ENCODE measurements at places on chromosomes 7 and 10.

- DNase-seq, result no peak
These were observed 60.2 kb downstream of the CALML3 start for GRCh38 chr10:5584895-5585516.

- DNase-seq, result no peak
These were observed 30.5 kb upstream of the SFTPD start for GRCh38 chr10:79979310-79979975.

- DNase-seq, result no peak
These were observed 274.6 kb upstream of the ZNF32 start for GRCh38 chr10:43923328-43923727.

- no peak for DNase-seq
These were observed 148.9 kb upstream of the FEZF1 start for GRCh38 chr7:122453432-122453831.

GRCh38 chr10:69439813-69440506, 11.3 kb upstream of the TSPAN15 start:
- no peak for DNase-seq

DNA sequence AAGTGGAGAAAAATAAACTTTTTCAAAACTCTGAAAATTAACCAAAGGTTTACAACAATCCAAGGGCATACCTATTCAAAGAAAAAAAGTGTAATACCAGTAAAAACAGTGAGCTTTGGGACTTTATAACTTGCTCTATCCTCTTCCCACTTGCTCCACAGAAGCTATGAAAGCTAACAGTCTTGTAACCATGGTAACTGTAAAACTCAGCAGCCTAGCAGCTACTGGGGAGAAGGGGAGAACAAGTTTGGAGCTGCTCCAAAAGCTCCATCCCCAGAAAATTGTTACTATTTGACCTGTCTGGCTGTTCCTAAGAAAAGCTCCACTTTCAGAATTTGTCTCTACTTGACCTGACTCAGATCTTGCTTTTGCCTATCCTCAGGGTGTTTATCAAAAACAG, 191.5 kb downstream of the OTUD1 start:
- no peak for DNase-seq

- DNase-seq, result no peak
These were observed 51.6 kb upstream of the RPA3 start for GRCh38 chr7:7769710-7770627.

DNA sequence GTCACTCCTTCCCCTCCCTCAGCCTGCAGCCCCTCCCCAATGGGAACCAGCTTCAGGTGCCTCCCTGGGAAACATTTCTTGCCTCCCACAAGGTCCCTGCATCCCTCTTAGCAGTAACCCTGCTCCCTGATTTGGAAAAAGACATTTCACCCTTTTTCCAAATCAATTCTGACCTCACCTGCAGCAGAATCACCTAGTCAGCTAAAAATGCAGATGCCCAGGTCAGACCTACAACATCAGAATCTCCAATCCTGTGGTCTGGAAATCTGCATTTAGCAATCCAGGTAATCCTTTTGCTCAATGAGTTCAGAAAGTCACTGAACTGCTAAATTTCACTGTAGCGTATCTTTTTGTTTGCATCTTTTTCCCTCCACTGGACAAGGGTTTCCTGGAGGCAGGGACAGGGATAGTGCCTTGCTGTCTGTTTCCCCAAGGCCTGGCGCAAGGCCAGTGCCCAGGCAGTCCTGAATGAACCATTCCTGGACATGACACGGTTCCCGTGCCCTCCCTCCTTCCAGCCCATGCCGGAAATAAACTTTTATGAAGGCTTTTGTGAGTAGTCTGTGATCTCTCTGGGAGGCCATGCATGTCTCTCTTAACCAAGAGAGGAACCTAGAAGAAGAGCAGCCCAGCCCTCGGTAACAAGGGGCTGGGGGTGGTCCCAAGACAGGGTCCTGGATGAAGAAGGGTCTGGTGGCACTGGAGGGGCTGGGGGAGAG, 44.0 kb downstream of the COL13A1 start:
- DNase-seq, result no peak

- DNase-seq, result no peak
These were observed 143.4 kb downstream of the ANLN start for GRCh38 chr7:36532981-36533499.

GRCh38 chr7:86958380-86958779, 101.1 kb downstream of the ELAPOR2 start:
- DNase-seq, result no peak

DNA sequence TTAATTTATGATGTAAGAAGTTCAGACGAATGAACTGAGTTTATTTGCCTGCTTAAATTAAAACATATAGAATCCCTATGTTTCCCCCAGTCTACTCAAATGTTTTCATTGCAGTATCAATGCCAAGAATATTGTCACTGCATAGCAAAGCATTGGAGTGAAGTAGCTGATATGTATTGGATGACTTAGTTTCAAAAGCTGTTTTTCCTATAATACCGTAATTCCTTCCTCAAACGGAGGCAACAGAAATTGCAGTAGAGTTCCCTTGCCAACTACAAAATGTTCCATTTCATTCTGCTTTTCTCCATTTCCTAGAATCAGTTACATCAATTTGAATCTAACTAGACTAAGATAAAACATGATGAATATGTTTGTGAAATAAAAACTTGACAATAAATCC, 174.1 kb downstream of the CNTNAP2 start:
- DNase-seq, result no peak

DNA sequence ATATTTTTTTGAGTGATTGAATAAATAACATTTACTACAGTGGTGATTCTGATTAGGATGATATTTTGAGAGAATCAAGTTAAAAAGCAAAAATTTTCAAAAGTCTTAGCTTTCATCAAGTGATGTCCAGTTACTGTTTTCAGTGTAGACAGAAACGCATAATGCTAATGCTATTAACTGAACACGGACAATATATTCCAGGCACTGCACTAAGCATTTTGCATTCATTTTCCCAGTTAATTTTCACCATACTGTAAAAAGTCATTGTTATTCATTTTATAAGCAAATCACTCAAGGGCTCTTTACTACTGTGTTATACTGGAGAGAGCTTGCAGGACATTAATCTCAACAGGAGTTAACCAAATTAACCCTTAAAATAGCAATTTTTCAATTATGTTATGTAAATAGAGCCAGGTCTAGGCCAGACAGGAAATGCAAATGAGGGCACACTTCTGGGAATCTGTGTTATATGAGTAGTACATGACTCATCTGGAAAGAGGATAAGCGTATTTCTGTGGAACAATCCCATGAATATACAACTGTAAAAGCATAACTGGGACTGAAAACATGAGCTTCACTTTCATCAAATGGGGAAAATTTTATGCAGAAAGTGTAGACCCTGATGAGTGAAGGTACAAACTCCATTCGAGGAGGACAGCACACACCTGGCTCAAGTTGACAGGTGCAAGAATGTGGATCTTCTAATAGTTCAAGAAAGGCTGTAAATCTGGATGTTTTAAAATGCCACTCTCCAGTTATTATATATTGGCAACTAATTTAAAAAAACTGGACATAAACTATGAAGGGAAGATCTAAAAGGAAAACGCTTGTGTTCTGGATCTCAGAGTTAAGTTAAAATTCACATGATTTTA, 75.4 kb downstream of the ANK3 start:
- DNase-seq, result no peak

DNA sequence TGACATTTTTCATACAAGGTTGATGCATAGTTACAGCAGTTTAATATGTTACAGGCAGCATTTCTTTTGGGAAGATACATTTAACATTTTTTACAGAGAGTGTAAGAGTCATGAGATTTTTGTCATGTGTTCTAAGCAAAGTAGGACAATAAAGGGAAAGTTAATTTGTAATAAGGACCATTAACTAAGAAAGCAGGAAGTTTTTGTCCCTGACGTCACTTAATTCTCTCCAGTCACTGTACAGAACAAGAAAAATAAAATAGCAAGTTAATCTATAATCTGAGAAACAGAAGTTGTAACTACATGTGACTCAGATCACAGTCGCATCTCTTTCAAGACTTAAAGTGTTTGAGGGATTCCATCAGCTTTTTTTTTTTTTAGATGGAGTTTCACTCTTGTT, 49.5 kb upstream of the CAPZA2 start:
- no peak for DNase-seq

DNA sequence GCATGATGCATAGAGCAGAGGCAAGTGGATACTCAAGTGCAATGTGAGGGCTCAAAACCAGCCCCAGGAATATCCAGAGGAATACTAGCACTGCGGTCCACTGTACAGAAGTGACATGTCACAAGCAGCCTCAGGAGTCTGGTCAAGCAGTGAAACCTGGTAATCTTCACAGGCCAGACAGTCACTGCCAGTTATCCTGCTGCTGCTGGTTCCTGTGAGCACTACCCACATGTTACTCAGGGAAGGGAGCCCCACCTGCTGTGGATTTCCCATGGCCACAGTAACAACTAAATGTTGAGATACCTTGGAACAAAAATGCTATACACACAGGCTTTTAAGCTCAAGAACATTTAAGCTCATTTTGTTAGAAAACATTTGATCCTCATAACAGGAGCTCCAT, 103.0 kb downstream of the RNF133 start:
- no peak for DNase-seq

DNA sequence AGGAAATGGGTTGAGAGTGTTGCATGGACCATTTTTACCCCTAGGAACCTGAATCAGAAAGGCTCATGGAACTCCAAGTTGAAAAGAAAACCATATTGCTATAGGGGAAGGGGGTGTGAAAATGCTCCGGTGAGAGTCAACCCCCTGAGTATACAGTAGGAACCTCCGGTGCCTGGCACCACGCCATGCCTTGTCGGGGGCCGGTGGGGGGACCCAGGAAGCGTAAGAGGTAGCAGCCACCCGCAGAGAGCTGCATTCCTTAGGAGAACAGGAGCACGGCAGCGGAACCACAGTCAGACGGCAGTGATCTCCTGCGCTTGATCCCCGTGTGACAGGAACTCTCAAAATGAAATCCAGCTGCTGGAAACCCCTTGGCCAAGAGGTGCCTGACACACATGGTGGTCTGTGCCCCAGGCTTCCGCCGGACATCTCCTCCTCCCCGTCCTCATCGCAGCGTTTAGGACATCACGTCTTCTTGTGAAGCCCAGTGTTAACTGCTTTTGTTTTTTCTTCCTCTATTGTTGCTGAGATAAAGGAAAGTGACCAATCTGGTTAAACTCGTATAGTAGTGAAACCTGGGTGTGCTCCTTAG, 186.8 kb downstream of the CELF2 start:
- DNase-seq, result no peak

GRCh38 chr10:128896963-128897362, 570.1 kb upstream of the MGMT start:
- DNase-seq, result no peak

- no peak for DNase-seq
These were observed 281.4 kb downstream of the NXPH1 start for GRCh38 chr7:8714791-8715190.

GRCh38 chr10:30553018-30553625, 76.4 kb downstream of the LYZL2 start:
- DNase-seq, result no peak

DNA sequence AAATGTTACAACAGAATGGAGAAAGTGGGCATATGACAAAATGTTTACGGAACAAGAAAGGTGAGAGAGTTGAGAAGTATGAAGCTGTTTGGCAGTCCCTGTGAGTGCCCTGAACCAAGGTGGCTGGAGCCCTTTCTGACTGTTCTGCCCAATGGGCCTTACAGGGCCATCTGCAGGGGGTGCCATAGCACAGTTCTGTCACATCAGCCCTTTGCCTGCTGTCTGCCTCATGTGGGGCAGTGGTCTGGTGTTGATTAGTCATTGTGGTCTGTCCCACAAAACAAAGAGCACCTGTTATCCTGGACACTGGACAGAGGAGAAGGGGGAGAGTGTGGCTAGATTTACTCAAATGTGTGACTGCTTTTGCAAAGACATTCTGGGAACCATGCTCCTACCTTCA, 51.5 kb upstream of the OSBPL3 start:
- no peak for DNase-seq

- DNase-seq, result no peak
These were observed 52.8 kb downstream of the BMPER start for GRCh38 chr7:33958104-33958503.
